Left kidney (tissue), 8 donors: ENCODE measurements at places on chromosomes 5 and 9. TPM values are rescaled to one million over a fixed set of nuclear protein-coding genes. Genes with fewer than 3 reads are reported as not detected.

Gene RNF183
- 5.1 TPM for polyA plus RNA-seq

DNA sequence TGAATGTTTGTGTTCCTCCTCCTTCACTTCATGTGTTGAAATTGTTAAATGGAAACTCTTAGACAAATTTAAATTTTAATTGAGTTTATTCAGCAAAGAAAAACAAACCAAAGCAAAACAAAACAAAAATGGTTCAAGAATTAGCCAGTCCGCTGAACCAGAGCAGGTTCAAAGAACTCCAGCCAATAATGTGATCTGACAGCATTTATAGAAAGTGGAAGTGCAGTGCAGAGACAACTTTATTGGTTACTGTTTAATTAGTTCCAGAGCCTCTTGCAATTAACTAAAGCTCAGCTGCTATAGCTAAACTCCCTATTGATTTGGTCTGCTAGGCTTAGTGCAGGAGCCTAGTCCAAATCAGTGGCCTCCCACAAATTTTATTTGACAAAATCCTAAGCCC is 132.9 kb downstream of the RNF180 start:
- DNase-seq, result no peak

DNA sequence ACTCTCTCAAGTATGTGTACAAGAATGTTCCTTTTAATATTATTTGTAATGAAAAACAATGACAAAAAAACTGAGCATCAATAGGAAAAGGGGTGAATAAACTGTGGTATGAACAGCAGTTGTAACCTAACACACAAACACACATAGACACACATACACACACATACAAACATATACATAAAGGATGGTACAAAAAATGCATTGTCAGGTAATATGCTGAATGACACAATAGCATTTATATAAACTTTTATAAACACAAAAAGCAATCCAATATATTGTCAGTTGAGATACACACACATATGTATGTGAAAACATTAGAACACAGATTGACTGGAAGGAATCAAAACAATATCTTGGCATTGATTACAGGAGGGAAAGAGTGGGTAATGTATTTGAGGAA is 227.0 kb upstream of the ISL1 start:
- no peak for DNase-seq

DNA sequence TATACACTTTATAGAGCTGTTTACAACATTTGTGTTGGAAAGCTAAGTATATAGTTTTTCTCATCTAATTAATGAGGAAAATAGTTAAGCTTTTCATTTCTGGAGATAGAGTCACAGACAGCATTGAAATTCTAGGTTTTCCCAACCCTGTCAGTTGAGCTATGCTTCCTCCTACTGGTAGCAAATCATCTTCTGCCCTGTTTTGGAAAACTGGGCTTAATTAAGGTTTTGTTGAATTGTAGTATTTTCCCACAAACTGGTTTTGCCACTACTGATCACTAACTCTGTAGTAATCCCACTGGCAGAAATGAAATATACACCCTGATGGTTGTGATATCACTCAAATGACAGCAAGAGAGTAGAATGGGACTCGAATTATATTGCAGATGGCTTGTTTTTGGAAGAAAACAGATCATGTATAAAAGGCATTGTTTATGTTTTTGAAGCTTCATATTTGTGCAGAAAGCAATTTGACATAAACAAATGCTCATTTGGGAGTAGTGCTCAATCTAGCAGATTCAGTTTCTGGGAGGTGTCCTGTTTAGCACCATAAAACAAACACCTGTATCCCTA is 46.6 kb downstream of the CD180 start:
- DNase-seq, result no peak

GRCh38 chr5:178486239-178486641 is 104.0 kb downstream of the COL23A1 start:
- no peak for DNase-seq
